ENCODE measurements at places on chromosomes 1 and 21.

DNA sequence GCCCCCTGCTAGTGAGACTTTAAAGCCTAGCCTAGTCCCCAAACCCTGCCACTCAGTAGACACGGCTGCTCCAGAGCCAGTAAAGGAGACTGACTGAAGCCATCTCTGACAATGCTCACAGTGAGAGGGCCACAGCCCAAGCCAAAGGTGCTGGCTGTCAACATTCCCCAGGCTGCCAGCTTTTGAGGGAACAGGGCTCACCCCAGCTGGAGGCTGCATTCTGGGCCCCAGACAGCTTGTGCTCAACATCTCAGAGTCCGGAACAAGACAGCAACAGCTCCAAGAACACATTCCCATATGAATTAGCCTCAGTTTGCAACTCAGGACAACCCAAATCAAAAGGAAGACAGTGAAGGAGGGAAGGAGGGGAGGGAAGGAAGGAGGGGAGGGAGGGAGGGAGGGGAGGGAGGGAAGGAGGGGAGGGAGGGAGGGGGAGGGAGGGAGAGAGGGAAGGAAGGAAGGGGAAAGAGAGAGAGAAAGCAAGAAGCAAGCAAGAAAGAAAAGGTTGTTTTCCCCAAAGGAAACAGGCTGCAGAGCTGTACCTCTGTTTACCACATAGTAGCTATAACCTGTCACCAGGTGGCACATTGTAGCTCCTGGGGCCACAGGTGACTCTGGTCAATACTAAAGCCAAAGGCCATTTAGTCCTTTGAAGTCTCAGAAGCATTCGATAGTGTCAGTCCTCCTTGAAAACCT is 5.4 kb downstream of the ARTN start:
- no peak for DNase-seq

- DNase-seq: no peak
Observed at GRCh38 chr1:44413740-44414139, 8.7 kb downstream of the RNF220 start.

- DNase-seq: peak; percentile 77
Observed at GRCh38 chr21:24118738-24119459, 1488.4 kb downstream of the MRPL39 start.

DNA sequence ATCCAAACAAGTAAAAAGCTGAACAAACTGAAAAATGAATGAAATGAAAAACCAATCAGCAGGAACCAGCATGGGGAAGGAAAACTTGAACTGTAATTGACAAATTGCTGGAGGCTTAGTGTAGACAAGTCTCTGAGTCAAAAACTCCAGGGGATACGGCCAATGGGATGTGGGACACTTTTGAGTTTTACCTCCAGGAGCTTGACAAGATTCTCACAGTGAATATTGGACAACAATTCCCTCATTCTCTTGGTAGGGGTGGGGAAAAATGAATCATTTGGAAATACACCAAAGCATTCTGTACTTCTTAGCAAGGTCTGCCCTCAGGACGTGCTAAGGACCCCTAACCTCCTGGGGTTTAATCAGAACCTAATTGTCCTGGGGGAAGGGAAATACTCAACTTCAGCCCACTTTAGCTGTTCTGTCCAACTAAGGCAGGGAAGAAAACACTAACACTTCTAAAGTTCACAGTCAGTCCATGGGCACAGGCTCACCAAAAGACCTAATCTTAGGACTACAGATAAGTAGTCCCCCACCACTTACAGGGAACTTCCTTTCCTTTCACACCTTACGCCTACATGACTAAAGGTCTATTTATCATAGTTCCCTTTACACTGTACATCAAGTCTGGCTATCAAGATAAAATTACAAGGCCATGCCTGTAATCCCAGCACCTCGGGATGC is 60.7 kb upstream of the CDC42BPA start:
- DNase-seq: peak; percentile 50

DNA sequence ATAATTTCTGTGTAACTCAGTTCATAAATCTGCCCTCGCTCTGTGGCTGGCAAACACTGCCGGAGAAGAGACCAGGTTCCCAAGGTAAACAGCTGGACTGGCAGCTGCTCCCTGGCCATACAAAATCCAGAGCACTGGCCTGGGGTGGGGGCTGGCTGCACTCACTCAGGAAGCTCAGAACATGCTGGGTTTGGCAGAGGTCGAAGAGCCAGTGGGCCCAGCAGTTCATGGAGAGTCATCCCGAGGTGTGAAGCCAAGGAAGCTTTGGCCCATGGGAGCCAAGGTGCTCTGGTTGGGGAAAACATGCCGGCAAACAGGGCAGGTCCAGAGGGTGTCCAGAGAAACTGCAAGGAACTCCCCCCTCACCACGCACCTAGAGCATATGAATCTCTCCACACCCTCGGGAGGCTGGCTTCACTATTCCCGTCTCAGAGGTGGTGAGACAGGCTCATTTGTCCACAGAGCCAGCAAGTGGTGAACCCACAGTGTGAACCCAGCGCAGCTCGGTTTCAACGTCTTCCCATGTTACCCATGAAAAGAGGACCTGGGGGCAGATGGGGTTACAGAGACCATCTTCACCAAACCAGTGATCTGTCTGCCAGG is 102.4 kb downstream of the DMRTB1 start:
- no peak for DNase-seq

- DNase-seq: no peak
Observed at GRCh38 chr1:184035719-184036516, 1.6 kb downstream of the COLGALT2 start.

Measured in fibroblast of skin of back (primary cell).